ENCODE measurements at places on chromosomes 6 and 20.

- DNase-seq: peak; percentile 97
Measured at GRCh38 chr6:26031595-26032339, 55.5 kb upstream of the HFE start.

DNA sequence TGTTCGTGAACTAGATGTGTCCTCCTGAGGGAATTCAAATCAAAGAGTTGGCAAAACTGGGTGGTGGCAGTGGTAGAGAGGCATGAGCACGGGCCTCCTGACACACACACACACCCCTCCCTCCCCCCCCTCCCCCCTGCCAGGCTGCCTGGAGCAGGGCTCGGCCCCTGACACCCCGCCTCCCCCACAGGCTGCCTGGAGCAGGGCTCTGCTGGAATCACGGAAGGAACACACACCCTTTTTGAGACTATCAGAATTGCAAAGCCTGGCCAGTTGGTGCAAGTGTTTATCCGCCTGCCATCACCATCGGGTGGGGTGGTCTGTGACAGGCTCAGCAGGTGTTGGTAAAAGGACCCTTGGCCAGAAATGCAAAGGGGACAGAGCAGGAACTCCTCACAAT, 59.0 kb downstream of the FAM120B start:
- DNase-seq: no peak

GRCh38 chr6:150687508-150687907, 87.8 kb downstream of the PLEKHG1 start:
- DNase-seq: no peak

GRCh38 chr20:32918751-32919150, 60.0 kb downstream of the EFCAB8 start:
- no peak for DNase-seq

- DNase-seq: no peak
Measured at GRCh38 chr20:64220891-64221527, 34.5 kb upstream of the PCMTD2 start.

DNA sequence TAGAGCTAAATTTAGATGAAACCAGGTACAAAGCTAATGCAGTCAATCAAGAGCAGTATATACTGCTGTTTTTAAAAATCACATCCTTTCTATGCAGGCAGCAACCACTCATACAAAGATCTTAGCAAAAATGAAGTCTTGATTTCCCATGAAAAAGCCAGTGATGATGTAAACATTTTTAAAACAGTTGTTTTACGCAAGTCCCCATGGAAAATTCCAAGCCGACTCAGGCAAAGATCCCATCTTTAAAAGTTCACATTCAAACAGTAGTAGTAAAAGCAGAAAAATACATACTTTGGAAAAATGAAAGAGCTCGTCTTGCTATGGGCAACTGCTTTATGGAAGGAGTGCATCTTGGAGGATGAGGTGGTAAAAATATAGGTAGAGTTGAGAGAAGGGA, 84.0 kb downstream of the RCAN2 start:
- DNase-seq: no peak

- DNase-seq: peak; percentile 65
Measured at GRCh38 chr6:97186416-97186999, 96.5 kb downstream of the MMS22L start.

DNA sequence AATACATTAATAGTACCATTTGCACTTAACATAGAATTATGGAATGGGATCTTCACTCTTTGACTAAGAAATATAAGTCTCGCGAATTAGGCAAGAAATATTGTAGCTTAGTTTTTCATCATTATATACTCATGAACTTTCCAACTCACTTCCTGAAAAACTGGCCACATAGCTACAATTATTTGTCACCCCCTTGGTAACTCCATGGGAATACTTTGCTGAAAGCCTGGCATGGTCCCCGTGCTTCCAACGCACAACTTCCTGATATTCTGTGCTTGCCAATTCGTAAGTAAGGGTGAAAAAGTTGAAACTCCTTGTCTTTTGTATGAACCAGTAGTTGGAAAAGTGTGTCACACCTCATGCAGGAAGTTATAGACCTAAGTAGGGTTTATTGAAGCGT, 23.7 kb upstream of the HLA-DQA1 start:
- no peak for DNase-seq

GRCh38 chr20:38680500-38681306, 43.6 kb upstream of the SLC32A1 start:
- DNase-seq: peak; percentile 28

- DNase-seq: peak; percentile 30
Measured at GRCh38 chr6:5085648-5086293, 630 bp downstream of the PPP1R3G start.

DNA sequence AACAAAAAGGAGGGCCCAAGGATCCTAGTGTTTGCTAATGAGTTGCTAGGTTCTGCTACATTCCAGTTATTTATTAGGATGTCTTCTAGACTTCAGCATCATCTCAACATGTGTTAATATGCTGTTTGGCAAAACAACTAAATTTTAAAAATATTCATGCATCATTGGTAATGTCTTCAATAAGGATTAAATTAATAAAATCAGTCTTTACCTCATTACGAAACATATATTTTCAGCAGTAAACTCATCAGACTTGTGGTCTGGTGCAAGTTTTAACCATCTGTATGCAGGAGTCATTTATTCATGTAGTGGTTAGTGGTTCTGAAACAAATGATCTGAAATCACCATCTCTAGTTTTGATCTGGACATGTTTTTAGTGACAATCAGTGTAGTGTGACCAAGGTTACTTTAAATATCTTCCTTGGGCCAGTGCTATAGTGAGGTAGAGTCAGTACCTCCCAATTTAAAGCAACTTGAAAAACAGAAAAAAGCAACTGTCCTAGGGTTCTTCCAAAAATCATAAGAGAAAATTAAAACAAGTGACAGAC, 85.0 kb upstream of the KCNK16 start:
- no peak for DNase-seq

DNA sequence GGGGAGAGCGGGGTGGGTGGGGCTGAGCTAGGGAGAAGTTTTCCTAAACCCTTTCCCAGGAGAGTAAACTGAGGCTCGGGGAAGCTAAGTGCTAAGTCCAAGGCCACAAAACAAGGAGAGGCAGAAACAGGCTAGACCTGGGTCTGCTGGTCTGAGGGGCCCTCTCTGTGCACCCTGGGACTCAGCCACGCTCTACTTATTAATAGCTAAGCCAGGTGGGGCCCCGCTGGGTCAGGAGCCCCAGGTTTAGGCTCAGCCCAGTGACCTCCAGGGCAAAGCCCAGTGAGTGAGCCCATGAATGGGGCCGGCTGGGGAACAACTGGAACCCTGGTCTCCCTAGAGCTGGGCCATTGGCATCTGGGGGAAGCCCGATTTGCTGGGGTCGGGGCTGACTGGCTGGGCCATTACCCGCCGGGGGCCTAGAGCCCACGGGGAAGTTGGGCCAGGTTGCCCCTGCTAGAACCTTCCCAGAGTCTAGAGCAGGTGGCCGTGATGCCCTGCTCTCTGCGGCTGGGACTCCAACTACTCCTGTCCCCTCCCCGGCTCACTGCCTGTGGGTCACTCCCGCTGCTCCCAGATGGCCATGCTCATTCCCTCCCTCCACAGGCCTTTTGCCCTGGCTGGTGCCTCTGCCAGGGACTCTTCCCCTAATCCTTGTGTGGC, 24.1 kb upstream of the NOL4L start:
- DNase-seq: no peak

DNA sequence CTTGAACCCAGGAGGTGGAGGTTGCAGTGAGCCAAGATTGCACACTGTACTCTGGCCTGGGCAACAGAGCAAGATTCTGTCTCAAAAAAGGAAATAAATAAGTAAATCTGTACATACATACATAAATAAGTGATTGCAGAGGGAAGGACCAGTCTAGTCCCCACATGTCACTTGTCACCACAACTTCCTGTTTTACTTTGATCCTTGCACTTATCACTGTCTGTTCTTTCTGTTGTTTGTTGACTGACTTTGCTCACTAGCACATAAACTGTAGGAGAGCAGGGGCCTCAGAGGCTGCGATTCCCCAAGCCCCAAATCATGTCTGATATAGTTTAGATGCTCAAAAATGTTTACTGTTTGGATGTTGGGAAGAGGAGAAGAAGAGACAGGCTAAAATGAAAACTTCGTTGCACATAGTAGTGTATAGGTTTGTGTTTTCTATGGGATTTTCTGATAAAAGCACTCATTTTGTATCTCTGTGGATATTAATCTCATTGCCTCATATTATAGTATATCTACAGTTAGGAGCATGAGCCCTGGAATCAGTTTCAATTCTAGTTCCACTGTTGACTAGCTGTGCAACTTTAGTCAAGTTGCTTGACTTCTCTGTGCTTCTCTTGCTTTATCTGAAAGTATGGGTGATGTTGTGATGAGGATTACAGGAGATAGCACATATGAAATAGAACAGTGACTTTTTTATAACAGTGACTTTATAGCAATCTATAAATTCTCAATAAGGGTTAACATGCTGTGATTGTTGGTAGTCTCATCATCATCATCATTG, 165.0 kb downstream of the TBC1D7 start:
- DNase-seq: no peak

GRCh38 chr6:135282395-135282794, 101.3 kb downstream of the MYB start:
- DNase-seq: no peak

- no peak for DNase-seq
Measured at GRCh38 chr6:149456311-149457021, 28.3 kb downstream of the ZC3H12D start.

- no peak for DNase-seq
Measured at GRCh38 chr20:44904377-44904776, 5.5 kb upstream of the PABPC1L start.

DNA sequence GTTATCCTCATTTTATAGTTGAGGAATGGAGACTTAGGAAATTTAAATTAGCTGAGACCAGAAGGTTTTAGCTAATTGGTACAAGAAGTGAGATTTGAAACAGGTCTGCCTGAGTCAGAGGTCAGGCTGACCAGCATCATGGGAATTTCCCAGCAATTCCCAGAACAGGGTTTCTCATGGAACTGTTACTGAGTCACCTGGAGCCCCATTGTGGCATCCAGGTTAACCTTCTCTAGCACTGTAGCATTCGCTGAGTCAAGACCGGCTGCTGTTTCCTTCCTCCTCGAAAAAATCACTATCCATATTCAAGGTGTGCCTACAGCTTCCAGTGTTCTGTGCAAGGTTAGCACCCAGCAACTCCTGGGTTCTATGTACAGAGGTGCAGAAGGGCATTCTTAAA, 238.0 kb upstream of the MAN1A1 start:
- peak; percentile 51 for DNase-seq

DNA sequence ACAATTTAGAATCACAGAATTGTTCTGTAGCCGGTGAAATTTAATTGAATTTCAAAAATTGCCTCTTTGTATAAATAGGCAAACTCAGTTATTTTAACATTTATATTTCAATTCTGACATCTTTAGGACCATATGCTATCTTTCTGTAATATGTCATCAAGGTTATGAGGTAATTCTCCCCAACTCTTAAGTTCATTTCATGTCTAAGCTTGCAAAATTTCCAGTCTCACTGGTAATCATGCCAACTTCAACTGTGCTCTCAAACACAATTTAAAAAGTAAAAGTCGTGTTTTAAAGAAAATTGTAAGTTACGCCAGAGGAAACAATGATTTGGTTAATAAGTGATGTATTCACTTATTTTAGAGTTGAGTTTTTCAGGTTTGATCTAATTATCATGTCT, 1.4 kb downstream of the NCOA7 start:
- DNase-seq: no peak

GRCh38 chr6:28941684-28942448, 18.1 kb upstream of the TRIM27 start:
- DNase-seq: no peak

GRCh38 chr6:142302421-142303175, 791 bp downstream of the ADGRG6 start:
- DNase-seq: peak; percentile 11

- DNase-seq: peak; percentile 57
Measured at GRCh38 chr6:5308066-5308465, 46.8 kb downstream of the FARS2 start.

- no peak for DNase-seq
Measured at GRCh38 chr6:11021003-11021402, 23.1 kb downstream of the ELOVL2 start.

DNA sequence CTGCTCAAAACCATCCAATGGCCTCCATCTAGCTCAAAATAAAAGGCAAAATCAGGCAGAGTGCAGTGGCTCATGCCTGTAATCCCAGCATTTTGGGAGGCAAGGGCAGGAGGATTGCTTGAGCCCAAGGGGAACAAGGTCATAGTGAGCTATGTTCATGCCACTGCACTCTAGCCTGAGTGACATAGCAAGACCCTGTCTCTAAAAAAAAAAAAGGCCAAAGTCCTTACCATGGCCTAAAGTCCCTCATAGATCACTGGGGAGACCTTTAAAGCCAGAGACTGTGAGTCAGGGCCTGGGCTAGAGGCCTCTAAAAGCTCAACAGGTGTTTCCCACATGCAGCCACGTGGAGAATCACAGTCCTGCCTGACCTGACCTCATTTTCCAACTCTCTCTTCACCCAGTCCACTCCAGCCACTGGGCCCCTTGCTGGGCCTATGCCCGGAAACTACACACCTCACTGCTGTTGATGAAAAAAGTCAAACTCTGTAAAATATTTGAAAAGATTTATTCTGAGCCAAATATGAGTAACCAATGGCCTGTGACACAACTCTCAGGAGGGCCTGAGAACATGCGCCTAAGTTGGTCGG, 28.2 kb upstream of the TAB2 start:
- peak; percentile 50 for DNase-seq

- DNase-seq: peak; percentile 56
Measured at GRCh38 chr6:32133786-32134185, 3.7 kb upstream of the FKBPL start.

DNA sequence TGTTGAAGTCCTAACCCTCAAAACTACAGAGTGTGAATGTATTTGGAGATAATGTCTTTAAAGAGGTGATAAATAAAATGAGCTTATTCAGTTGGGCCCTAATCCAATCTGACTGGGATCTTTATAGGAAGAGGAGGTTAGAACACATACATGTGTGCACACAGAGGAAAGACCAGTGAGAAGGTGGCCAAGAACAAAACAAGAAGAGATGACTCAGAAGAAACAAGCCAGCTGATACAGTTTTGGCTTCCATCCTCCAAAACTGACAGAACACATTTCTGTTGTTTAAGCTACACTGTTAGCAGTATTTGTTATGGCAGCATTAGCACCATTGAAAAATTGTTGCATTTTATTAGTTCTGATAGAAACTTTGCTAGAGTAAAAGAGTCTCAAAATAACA, 609.3 kb upstream of the IMPG1 start:
- no peak for DNase-seq

DNA sequence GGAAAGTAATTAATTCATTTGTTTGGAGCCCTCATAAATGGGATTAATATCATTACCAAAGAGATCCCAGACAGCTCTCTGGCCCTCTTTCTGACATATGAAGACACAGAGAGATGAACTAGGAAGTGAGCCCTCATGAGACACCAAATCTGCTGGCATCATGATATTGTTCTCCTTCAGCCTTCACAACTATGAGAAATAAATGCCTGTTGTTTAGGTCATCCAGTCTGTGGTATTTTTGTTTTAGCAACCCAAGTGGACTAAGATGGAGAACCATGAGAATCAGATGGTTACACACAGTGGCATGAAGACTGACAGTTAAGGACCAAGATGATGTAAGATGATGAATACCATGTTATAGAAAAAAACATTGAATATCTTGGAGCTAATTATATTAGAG, 16.9 kb upstream of the HBS1L start:
- no peak for DNase-seq
